ENCODE measurements at places on chromosomes 6 and 20.

DNA sequence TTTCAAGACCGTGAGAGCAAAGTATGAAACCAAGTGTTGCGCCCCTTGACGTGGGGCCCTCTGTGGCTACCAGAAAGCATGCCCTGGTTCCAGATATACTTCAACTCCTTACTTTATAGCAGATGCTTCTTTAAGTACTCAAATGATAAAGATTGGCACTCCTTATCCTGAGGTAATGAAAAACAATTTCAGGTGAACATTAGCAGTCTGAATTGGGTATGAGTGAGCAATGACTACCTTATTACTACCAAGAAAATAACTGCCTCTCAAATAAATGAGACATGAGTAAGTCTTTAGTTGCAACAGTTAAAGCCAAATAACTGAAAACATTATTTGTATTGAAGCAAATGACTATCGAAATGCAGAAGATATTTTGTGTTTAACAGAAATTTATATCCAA lies 408.7 kb downstream of the MMUT start:
- DNase-seq = no peak

- no peak for DNase-seq
Observed at GRCh38 chr6:46486181-46486580, 5.1 kb downstream of the RCAN2 start.

GRCh38 chr20:10504994-10505730 lies 70.1 kb downstream of the SLX4IP start:
- no peak for DNase-seq

DNA sequence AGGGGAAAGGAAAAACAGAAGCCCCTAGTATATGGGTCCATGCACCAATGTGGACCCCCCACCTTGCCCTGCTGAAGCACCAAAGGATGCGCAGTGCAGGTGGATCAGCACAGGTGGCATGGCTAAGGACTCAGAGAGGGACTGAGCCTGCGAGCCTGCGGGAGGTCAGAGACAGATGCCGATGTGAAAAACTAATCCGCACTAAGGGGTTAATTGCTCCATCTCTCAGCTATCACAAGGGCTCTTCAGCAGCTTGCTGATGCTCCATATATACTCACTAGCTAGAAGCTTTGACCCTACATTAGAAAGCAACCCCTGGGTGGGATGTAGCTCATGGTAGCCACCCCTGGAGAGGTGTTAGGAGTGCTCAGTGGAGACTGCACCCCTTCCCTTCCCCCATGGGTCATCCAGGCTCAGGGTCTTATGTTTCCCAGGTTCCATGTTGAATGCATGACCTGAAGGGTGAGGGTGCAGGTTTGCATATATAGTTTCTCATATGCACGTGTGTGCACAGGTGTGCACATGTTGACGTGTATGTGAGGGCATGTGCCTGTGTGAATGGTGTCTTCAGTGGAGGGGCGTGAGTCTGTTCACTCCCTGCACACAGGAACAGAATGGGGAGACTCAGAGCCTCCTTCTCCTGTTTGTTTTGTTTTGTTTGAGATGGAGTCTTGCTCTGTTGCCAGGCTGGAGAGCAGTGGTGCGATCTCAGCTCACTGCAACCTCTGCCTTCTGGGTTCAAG lies 13.4 kb upstream of the IP6K3 start:
- DNase-seq = no peak

All from stimulated activated CD8-positive, alpha-beta memory T cell treated with anti-CD3 and anti-CD28 coated beads, Interleukin-12 subunit alpha, Interleukin-12 subunit beta, amount 100 ng/mL, for 4 hours (primary cell).